ENCODE measurements at places on chromosomes 16 and 17.

DNA sequence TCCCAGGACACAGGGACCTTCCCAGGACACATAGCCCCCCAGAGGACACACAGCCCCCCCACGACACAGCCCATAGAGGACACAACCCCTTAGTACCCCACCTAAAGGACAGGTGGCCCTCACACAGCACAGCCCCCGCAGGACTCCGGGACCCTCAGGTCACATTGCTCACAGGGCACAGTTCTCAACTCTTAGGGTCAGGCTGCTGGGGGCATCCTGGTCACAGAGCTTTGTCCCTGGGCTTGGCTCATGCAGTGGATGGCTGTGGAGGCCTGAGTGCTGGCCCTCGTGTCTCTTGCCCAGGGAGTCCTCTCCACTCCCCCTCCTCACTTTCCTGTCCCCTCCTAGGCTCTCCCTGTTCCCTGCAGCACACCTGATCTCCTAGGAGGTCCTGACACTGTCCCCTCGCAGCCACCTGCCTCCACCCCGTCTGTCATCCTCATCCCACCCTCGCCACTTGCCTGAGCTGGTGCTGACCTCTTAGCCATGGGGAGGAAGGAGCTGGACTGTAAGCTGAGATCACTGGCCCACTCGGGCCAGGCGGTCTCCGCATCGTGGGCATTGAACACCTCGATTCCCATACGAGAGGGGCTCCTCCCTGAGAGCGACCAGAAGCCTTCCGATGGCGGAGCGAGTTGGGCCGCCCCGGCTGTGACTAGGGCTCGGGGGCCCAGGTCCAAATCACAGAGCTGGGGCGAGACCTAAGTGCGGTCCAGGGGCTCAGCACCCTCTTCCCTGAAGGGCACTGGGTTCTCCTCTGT is 1.4 kb upstream of the WDR45B start:
- DNase-seq = no peak

GRCh38 chr17:27601069-27601974 is 29.7 kb upstream of the LGALS9 start:
- DNase-seq = peak; percentile 83

DNA sequence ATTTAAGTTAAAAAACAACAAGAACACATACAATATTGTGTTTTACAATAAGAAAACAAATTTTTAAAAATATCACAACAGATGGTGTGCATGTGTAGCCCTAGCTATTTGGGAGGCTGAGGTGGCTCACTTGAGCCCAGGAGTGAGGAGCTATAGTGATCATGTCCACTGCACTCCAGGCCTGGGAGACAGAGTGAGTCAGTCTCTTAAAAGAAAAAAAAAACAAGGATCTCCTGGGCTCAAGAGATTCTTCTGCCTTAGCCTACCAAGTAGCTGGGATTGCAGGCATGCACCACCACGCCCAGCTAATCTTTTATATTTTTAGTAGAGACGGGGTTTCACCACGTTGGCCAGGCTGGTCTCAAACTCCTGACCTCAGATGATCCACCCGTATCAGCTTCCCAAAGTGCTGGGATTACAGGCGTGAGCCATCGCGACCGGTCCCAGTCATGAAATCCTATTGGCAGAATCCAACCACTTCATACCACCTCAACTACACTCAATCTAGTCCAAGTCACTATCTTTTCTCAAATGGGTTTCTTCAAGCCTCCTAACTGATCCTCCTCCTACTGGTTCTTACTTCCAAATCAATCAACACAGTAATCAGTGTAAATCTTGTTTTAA is 55.0 kb downstream of the STH start:
- DNase-seq = no peak

DNA sequence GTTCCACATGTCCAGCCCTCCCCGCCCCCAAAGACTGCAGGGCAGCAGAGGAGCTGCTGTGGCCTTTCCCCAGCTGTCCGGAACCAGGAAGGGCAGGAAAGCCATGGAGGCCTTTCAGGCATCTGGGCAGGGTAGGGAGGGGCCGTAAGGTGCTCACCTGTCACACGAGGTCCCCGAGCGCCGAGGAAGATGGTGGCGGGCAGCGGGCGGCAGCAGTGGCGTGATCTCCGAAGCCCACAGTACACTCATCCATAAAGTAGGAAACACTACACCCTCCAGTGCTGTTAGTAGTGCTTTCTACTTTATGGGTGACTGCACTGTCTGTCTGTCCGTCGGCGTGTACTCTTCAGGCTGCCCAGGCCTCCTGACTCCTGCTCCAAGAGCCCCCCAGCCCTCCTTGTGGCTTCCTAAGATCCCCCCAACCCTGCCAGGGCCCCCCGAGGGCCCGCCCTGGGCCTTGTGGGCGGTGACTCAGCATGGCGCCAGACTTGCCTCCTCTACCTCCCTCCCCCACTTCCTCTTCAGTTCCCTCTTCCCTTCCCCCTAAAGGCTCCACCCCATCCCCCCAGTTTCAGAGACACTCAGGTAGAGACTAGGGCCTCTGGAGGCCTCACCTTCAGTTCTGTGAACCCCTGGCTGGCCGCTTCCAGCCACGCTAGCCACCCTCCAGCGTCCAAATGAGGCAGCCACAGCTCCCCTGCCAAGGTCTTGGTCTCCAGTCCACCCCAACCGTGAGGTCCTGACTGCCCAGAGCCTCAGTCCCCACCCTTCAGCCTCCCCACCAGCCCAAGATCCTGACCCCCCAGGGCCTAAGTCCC is 2.6 kb upstream of the TSPOAP1 start:
- DNase-seq = no peak

GRCh38 chr16:16183562-16183961 is 39.7 kb downstream of the ABCC6 start:
- no peak for DNase-seq

DNA sequence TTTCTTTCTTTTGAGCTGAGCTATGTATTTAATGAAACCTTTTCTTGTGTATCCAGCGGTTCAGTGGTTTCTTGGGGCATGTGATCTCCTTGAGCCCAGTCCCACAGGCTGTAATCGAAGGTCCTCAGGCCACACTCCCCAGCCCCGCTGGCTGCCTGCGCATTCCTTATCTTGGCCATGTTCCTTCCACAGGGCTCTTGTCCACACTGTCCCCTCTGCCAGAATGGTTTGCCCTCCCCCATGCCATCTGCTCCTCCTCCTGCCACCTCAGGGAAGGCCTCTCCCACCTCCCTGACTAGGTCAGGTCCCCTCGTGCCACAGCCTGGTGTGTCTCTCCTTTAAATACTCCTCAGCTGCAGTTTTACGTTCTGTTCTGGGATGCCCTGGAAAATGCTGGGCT is 12.1 kb upstream of the NLRC5 start:
- no peak for DNase-seq

DNA sequence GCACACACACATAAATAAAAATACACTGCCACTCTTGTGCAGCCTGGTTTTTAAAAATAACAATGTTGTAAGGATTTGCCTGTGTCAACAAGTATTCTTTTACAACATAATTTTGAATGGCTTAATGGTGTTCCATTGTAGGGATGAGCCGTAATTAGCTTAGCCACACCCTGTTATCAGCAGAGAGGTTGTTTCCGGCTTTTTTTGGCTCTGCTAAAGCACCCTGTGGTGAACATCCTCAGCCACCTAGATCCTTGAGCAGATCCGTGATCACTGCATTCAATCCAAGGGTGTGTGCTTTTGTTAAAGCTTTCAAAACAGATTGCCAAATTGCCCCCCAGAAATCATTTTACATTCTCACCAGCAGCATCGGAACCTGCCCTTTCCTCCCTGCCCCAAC is 7.0 kb downstream of the KATNB1 start:
- DNase-seq = no peak

DNA sequence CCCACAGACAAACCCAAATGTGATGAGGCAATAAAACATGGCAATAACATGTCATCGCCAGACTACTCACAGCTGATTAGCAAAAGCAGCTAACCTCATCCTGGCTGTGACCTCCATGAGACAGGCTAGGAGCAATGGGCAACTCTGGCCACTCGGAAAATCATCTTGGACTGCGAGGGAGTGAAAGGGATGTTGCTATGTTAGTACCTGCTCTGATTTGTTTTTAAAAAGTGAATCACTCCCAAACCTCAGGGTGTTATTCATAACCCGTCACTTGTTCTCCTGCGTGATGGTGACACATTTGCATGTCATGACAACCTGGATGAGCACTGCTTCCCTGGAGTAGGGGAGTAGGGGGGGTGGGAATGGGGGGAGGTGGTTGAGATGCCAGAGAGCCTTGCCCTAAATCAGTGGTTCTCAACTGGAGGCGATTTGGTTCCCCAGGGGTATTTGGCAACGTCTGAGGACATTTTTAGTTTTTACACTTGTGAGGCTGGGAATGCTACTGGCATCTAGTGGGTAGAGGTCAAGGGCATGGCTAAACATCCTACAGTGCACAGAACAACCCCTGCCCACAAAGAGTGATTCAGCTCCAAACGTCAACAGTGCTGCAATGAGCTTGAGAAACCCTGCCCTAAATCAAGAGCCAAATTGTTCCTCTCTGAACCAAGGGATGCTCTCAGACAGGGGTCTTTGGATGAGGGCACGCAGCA is 241.7 kb downstream of the SOX9 start:
- no peak for DNase-seq

GRCh38 chr17:48215583-48216139 is 108.1 kb downstream of the SNX11 start:
- DNase-seq = no peak

DNA sequence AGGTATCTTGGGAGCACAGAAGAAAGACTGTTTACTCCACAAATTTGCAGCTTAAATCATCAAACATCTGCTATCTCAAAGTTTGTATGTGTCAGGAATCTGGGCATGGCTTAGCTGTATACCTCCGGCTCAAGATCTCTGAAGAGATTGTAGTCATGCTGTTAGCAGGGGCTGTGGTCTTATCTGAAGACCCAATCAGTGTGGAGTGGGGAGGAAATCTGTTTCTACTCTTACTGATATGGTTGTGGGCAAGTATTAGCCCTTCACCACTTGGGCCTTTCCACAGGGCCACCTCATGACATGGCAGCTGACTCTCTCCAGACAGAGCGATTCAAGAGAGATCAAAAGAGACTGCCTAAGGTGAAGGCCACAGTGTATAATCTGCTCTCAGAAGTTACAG is 438.7 kb downstream of the KIF2B start:
- no peak for DNase-seq

DNA sequence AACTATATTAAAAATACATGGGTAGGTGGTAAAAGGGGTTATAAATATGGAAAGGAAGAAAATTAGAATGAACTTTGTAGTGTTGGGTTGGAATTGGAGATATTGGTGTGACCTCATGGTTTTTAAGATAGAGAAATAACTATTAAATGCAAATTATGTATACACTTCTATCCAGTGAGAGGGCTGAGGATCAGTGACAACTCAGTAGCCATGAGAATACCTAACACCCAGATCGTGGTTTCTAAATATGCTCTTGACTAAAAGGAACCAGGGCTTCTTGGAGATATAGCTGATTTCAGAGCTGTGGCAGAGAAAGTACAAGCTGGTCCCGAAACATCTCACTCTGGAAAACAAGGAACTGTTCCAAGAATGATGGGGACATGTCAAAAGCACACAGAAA is 44.4 kb downstream of the SLC6A4 start:
- DNase-seq = no peak

GRCh38 chr17:33954597-33954996 is 300.5 kb upstream of the CCL2 start:
- no peak for DNase-seq

- DNase-seq = no peak
Measured at GRCh38 chr16:84294117-84294516, 561 bp upstream of the WFDC1 start.

- peak; percentile 10 for DNase-seq
Measured at GRCh38 chr16:70476272-70477020, 22.1 kb downstream of the FCSK start.

DNA sequence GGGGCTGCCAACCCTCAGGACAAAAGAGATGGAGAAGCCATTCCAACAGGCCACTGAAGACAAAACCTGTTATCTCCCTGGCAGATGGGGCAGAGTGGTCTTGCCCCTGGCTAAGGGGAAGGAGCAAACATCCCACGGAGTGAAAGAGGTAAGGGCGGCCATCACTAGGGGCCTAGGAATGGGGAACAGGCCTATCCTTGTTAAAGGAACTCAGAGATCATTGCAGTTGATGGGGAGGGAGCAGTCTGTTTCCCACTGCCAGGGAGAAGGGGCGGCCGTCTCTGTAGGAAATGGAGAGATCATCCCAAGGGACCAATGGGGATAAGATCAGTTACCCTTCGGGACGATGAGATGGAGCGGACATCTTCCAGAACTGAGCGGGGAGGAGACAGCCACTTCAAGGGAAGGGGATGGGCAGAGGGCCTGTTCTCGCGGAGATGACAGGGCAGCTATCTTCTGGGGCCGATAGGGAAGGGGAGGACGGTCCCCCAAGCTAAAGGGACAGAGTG is 581 bp upstream of the TMEM208 start:
- no peak for DNase-seq

DNA sequence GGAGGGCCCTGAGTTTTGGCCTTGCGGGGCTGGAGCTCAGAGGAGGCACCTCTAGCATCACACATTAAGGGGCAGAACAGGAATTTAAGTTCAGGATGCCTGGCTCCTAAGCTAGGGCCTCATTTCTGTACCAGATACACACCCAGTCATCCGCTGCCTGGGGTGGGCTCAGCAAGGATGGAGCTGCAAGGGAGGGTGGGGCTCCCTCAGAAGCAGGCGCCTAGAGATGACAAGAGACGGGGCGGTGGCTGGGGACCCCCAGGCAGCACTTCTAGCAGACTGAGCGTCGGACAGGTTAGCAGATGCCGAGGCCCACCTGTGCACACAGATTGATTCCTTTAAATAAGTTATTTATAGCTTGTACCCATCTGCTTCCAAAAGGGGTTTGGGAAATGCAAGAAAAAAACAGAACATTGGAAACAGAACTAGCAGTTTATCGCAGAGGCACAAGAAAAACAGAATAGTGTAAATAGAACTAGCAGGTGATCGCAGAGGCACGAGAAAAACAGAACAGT is 47.6 kb upstream of the CBFA2T3 start:
- no peak for DNase-seq

DNA sequence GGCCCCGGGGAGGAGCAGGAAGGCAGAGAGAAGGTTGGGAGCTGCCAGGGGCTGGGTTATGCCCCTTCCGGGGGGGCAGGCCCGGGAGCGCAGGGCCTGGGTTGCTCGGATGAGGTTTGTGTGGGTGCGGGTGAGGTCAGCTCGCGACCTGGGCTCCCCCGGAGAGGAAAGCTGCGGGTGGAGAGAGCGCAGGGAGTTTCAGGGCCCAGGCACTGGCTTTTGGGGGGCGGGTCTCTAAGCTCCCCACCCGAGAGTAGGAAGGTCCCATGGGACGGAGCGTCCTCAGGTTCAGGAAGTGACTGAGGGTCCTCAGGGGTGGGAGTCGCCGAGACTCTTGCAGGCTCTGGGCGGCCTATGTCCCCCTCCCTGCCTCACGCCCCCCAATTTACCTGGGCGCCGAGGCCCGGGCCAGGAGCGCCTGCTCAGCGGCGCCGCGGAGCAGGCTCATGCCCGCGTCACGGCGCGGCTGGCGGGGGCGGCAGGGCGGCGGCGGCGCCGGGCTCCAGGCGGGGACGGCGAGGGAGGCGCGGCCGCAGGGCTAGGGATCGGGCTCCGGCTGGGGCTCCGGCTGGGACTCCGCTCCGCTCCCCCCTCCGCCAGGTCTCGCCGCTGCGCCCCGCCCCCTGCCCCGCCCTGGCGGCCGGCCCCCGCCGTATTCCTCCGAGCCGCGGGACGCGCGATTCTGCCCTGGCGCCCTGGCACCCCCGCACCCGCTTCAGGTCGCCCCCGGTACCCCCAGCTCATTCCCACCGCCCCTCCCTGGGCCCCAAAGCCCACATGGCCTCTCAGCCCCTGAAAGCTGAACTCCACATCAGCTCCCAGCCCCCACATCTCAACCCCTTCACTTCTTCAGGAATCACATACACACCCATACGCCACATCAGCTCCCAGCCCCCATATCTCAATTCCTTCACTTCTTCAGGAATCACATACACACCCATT is at the start of gene DOK4:
TSS of gene DOK4 (minus strand) at position 578 of the 942 bp plus-strand sequence. CDS start 6,986 bp downstream, outside the sequence.
- peak; percentile 62 for DNase-seq

GRCh38 chr16:2370721-2371120 is 30.2 kb upstream of the ABCA3 start:
- DNase-seq = no peak

All from anterior cingulate cortex (tissue), 58 donors.